ENCODE measurements at places on chromosomes 1 and 21.

GRCh38 chr1:235720544-235720943, 71.0 kb upstream of the GNG4 start:
- no peak for DNase-seq

DNA sequence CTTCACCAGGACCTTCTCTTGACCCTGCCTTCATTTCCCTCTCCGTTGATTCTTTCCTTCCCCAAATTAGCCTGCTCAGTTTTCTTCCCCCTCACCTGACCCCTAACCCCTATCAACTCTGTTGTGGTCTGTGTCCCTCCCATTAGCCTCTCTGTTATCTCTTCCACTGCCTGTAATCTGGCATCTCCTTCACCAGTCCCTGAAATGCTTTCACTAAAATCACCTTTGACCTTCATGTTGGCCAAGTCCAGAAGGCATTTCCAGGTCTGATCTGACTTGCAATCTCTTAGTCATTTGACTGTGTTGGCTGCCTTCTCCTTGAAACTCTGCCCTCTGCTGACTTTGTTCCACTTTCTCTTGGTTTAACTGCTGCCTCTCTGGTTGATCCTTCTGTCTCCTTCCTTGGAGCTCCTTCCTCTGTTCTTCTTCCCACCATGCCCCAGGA, 28.2 kb downstream of the ATP8B2 start:
- no peak for DNase-seq

DNA sequence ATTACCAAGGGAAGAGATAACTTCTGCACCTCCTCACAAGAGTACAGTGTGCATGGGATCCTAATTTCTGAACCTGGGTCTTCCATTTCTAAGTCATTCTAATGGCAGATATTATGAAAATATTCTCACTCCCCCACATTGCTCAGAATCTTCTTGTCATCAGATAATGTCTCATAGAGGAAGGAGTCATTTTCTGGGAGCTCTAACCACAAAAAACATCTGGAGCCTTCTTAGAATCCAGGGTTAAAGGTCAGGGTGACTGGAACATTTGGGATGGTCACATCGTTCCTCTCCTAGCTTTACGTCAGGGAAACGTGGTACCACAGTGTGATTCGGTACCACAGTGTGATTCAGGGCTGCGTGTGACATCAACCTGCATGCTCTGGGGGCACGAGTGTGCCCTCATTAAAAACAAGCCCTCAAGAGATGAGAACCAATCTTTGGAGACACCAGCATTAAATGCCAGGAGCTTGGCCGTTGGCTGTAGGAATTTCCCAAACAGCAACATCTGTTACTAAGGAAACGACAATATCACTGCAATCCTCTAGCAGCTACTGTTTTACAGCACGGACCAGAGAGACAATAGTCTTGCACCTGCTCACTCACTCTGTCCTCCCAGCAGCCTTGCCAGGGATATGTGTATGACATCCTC, 179.1 kb downstream of the PSMG1 start:
- DNase-seq: no peak

DNA sequence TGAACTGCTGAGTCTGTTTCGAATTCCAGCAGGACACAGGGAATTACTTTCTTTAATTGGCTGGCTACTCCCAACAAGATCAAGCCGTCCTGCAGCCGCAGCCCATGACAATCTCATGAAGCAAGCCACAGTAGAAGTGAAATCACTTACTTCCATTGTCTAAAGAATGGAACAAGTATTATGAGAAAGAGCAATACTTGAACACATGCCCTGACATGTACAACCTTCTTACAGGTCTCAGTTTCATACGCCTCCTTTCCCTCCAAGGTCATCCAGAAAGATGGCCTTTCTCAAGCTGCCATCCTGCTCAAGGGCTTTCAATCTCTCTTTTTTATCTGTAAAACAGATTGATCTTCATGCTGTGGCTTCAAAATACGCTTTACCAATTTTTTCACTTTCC, 85.1 kb downstream of the PCSK9 start:
- DNase-seq: no peak

DNA sequence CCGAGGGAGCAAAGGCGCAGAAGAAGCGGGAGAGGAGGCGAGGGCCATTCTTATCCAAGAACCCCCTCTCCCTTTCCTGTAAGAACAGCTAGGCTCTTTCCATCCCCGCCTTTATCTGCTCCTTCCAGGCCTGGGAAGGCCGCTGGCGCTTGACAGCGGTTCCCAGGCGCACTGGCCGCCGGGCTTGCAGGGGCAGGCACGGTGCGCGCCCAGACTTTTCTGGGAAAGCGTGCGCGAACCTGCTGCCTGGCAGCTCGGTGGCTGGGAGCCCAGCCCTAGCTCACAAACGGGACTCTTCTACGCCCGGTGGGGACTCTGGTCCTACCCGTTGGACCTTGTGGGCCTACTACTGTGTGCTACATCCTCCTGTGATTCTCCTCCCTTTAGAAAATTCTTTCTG, 8.8 kb upstream of the IFNLR1 start:
- DNase-seq: no peak

DNA sequence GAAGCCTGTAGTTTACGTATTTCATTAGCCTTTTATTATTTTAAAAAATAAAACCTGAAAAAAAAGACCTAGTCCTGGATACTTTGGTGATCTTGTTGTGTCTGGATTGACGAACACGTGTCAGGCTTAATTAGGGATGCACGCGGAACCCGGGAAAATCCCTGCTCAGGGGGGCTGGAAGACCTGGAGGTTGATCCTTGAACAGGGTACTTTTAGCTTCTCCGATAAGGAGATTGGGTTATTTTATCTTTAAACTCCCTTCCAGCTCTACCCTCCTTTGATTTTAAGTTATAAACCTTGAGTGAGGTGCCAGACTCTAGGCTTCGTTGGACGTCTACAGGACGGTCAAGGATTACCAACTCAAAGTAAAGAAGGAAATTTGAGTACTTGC, 552 bp upstream of the ZNF691 start:
- DNase-seq: no peak

GRCh38 chr1:222896630-222897526, 82.0 kb downstream of the DISP1 start:
- DNase-seq: no peak

DNA sequence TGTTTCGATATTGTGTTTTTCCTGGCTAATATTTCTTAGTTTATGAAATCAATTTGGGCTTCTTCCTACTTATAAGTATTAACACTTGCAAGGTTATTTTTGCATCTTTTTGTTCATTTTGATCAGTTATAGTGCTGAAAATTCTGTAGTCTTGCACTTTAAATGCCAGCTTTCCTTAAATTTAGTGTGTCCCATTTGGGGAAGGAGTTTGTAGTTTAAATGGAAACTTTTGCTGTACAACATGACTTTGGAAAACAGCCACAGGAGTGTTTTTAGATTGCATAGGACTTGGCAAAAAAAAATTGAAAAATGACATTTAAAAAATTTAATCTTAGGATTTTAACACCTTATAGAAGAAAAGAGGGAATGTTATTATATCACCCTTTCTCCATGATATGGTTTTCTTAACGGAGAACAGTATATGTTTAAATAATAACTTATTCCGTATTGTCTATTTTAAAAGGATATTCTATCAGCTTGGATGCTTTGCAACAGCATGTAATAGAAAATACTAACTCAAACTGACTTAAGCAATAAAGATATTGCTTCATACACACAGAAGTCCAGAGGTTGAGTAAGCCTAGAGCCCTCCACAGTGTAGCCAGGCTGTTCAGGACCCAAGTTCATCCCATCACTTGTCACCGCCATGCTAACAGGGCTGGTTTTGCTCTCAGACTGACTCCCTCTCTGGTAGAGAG, 53.8 kb downstream of the LYPLAL1 start:
- no peak for DNase-seq

- no peak for DNase-seq
These were observed 102.1 kb downstream of the WDR4 start for GRCh38 chr21:42777064-42777756.

Data from type B pancreatic cell (in vitro differentiated cells).